ENCODE measurements at places on chromosomes 5 and 9.

GRCh38 chr5:142600611-142601358 lies 85.1 kb downstream of the FGF1 start:
- no peak for DNase-seq

DNA sequence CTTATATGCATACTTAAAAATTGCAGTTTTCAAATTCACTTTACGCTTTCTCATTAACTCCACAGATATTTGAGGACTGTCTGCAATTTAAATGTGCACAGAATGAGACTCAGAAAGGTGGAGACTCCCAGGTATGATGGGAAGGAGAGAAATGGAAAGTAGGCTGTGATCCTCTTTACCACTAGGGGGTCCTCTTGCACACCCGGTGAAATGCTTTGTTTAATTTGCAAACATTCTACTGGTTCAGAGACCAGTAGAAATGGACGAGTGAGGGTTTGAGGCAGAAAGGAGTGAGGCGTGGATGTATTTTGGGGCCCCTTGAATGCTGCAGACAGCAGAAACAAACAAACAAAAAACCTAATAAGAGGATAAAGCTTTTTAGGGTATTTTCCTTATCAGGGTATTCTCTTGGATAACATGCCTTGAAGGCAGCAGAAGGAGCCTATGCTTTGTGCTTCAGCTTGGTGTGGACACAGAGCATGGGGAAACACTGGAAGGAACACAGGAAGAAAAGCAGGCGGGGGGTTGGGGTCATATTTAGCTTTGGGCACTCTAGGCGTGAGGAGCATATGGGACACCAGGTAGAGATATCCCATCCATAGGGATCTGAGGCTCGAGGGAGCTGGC lies 410.1 kb downstream of the DMRT2 start:
- DNase-seq = no peak

GRCh38 chr9:7976856-7977255 lies 177.3 kb upstream of the DMAC1 start:
- DNase-seq = no peak

DNA sequence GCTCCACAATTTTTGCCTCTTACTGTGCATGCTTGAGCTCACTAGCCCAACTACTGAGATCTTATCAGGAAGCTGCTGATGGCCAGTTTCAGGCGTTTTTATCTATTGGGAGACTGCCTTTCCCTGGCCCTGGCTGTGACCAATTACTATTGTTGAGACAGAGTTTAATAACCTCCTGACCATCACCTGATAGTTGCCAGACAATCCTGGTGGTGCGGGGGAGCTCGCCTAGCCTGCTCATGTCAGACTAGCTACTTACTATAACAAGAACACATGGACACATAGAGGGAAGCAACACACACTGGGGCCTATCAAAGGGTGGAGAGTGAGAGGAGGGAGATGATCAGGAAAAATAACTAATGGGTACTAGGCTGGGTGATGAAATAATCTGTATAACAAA lies 13.0 kb upstream of the OXCT1 start:
- DNase-seq = no peak

- no peak for DNase-seq
These were observed 299.0 kb upstream of the MSX2 start for GRCh38 chr5:174425271-174425963.

Measured in omental fat pad (tissue), 4 donors.